Tibial nerve (tissue), 4 donors: ENCODE measurements at places on chromosomes 11 and 22.

DNA sequence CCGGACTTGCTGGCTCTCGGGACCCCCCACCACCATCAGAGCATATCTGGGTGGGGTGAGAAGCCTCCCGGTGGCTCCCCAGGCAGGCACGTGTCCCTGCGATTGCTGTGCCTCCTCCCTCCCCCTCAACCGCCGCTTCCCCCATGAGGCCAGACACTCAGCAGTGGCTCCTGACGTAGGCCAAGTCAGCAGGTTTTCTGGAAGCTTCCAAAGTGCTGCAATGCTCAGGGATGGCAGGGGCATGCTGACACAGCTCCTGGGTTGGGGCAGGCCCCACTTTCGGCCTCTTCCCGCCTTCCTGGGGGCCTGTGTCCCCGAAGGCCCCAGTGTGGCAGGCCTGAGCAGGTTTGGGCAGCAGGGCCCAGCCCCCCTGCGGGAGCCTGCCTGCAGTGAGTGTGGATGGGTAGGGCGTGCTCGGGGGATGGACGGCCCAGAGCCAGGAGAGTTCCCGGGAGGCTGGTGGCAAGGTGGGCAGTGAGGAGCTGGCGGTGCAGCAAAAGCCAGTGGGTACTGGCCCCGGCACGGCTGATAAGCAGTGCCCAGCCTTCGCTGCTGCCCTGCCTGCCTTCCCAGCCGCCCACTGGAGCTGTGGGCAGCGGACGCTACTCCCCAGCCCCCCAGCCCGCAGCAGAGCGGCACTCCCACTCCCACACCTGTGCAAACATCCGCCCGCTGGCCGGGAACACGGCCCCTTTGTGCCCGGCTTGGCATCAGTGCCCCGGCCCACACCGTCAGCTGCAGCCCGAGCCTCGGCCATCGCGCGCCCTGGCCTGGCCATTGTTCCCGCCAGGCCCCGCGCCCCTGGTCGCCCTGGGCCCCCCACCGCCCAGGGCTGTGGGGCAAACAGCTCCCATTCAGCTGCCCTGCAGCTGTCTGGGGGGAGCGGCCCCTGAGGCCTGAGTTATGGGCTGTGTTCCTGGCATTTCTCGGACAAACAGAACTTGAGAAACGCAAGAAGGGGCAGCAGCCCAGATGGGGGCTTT lies 125.0 kb downstream of the KCNQ1OT1 start:
- peak; percentile 8 for DNase-seq

DNA sequence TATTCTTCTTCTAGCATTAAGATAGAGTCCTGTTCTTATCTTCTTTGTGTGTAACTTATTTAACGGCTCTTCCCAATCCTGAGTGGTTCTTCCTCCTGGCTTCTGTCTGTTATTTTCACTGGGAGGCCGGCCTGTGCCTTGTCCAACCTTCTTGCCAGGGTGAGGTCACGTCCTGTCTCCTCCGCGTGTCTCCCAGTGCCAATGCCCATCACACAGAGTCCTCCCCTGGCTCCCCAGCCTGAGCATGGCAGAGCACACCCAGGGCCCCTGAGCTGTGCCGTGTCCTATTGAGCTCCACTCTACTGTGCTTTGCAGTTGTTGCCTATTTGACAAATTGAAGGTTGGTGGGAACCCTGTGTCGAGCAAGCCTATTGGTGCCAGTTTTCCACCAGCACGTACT lies 487.3 kb downstream of the BRD1 start:
- no peak for DNase-seq

DNA sequence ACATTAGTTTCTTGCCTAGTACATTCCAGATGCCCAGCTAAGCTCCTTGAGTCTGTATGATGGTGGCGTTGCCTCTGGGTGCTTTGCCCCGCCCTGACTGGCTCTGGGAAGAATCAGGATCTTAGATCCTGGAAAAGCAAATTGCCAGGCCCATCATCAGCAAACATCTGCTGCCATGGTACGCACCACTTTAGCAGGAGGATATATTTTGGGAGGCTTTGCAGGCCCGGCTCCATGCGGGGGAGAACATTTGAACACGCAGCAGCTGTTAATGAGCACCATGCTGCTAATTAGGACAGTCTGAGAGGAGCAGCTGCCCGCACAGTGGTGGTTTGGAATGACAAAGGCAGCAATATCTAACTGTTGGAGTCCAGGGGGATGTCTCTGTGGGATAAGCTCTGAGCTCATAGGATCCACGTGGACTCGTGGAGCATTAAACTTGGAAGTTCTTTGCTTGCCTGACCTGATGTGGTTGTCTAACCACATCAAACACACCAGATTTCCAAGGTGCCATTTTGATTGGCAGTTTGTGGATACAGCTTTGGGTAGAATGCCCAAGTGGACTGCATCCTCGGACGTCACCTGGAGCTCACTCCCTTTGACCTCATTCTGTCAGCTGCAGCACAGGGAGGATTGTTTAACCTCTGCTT lies 217.0 kb upstream of the ZBED5 start:
- DNase-seq: no peak

GRCh38 chr11:121351083-121351630 lies 58.6 kb downstream of the SC5D start:
- no peak for DNase-seq

DNA sequence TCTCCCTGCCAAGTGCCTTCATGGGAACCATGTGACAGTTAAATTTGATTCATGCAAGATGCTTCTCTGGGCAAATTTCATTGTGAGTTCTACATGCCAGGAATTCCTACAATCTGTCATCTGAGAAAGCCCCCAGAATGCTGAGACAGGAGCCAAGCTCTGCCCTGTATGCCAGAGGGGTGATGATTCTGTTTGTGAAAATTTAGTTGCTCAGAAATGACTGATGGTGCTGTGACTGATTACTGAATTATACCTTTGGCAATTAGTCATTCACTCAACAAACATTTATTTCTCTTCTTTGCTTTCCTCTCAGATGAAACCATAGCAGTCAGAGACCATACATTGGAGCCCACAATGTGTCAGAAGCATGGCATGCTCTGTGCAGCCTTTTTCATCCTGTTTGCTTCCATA lies 69.0 kb upstream of the ZBED5 start:
- no peak for DNase-seq

DNA sequence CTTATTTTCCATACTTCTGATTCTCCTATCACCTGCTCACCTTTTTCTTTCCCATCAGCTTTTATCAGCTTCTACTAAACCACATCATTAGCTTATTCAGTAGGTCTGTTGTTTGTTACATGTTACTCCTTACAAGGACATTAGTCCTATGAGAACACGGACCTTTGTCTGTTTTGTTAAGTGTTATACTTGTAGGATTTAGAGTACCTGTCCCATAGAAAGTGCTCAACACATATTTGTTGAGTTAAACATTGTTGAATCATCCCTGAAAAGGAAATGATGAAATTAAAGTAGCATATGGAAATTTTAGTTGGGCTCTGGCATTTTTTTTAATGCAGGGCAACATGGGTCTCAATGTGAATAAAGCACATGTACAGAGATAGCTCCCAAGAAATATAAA lies 222.1 kb upstream of the CARD18 start:
- no peak for DNase-seq

- DNase-seq: no peak
These were observed 58.8 kb downstream of the CNTN5 start for GRCh38 chr11:99079576-99079975.

GRCh38 chr11:22163394-22163797 lies 29.5 kb upstream of the ANO5 start:
- no peak for DNase-seq

- no peak for DNase-seq
These were observed 59.1 kb downstream of the IRAG1 start for GRCh38 chr11:10634407-10634806.

- DNase-seq: no peak
These were observed 817.4 kb downstream of the NTM start for GRCh38 chr11:132187814-132188213.

DNA sequence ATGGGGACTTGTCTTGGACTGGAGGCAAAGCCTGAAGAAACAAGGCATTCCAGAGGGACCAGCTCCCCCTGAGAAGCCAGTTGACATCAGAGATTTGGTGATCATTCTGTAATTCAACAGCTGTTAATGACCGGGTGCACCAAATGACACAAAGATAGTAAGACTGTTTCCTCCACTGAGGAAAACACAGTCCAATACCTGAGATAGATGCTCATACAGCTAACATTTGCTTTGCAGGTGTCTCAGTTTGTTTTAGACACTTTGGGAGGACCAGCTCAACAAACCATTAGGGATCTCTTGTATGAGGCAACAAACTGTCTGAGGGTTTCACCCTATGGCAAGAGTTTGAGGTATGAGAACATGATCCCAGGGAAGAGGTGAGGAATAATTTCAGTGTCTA lies 237.2 kb upstream of the PLET1 start:
- no peak for DNase-seq

DNA sequence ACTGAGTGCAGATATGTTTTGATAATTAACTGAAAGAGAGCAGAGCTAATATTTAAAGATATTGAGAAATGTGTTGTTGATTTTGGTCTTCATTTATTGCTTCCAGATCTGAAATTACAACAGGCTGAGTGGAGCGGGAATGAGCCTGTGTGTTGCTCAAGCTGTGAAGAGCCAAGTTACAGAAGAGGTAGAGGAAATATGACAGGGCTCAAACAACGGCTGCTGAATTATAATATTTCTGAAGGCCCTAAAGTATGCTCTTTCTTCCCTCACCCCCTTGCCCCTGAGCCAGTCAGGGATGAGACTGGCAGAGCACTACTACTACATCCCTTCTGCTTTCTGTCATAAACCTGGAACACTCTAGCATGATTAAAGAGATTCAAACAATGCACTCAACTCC lies 115.6 kb downstream of the FANCF start:
- DNase-seq: no peak

DNA sequence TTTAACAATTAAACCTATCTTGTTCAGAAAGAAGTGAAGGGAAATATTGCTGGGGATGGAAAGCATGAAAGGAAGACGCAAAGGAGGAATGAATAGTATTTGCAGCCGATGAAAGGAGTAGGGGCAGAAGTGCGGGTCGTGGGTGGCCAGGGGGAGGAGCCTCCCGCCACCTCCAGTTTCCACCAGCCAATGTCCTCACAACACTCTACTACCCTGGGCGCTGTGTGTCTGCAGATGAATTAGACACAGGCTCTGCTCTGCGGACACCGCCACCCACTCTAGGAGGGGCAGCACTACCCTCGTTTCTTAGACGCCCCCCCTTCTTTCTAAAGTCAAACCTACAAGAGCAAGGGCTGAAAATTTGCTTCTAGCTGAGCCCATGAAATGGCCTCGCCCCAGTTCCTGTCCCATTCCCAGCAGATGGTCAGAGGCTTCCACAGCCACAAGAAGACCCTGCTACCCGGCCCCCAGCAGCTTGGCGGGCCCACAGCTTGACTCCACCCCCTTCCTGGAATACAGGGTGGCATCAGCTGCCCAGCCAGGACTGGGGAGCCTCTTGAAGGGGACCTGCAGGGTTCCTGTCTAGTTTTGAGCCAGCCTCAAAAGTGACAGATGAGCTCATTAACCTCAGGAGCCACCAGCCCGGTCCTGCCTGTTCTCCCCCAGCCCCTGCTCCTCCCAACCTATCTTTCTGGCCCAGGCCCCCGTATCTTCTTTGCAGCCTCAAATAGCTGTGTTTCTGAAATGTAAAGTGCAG lies 268.1 kb downstream of the BUD13 start:
- DNase-seq: no peak

DNA sequence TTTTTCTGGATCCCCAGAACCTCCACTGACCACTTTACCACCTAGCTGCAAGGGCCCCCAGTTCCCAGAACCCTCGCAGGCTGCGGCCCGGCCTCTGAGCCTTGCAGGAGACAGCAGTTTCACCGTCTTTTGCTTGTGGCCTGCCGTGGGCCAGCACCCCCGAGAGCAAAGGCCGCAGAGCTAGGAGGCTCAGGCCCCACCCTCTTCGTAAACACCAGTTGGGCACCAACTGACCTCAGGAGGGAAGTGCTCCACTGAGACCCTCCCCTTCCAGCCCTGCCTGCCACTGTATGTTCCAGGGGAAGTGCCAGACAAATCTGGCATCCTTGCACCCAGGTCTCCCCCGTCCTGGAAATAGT lies 23.4 kb upstream of the CREB3L1 start:
- DNase-seq: no peak

DNA sequence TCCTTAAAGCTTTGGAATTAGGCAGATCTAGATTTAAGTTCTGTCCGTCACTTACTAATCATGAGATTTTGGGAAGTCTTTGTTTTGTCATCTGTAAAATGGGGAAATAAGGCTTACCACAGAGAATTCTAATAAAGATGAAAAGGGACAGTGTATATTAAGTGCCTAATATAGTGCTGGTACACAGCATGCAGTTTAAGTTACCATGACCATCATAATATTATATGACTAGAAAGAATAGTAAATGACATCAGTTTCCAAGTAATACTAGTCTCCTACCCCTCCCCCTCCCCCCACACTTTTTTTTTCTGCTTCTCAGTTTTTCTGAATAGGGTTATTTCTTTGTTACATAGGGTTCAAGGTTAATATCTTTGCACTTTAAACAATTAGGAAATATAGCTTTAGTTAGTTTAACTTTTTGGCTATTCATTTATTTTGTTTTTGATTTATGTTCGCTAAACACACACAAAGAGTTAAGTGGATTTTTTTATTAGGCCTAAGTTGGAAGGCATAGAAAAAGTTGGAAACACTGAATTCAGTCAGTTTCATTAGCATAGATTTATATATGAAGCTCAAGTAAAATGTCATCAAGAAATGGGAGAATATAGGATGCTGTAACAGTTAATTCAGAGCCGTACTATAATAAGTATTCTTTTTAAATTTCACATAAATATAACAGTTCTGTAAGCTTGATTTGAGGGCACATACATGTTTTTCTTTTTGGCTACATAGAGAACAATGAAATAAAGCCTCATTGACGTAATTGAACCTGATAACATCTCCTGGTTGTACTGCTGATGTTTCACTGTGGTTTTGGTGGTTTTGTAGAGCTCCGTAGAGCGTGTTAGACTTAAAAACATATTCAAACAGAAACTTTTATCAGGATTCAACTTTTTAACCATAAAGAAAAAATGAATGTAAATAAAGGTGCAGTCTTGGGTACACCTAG lies 121.2 kb downstream of the PDE3B start:
- no peak for DNase-seq
